Thyroid gland (tissue), 4 donors: ENCODE measurements at places on chromosomes 12 and 14. TPM values are rescaled to one million over a fixed set of nuclear protein-coding genes. Genes with fewer than 3 reads are reported as not detected.

NANOG gene
- total RNA-seq = 0.40 TPM

DNA sequence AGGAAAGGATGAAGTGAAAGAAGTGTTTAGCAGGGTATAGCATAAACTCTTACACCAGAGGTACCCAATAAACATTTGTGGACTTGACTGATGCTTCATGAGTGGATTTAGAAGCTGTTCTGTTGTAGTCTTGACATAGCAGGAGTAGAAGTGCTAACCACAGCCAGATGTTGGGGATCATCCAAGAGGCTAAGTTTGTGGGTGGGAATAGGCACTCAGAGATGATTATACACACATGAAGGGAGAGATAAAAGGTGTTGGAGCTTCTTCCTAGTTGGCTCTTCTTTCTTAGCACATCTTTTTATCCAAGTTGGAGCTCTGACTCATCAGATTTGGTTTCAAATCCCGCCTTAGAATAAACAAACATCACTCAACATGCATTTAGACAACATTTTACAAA lies 166.7 kb upstream of the E2F7 start:
- peaks cover 15% of the 10 kb centered on the region for H3K4me1 ChIP-seq
- H3K36me3 ChIP-seq = no peaks in the 10 kb centered on the region
- no peak overlapping the region for H3K4me3 ChIP-seq
- H3K27me3 ChIP-seq = no peaks in the 10 kb centered on the region

DNM1L gene
- 59.4 TPM for total RNA-seq

CLEC1B gene
- total RNA-seq = not detected

GRCh38 chr14:55297611-55298499 lies 26.6 kb downstream of the FBXO34 start:
- no peak overlapping the region for H3K4me3 ChIP-seq
- no peaks in the 10 kb centered on the region for H3K27me3 ChIP-seq
- peak; percentile 87 for DNase-seq
- no peaks in the 10 kb centered on the region for H3K36me3 ChIP-seq

GRCh38 chr14:75373616-75374015 lies 54.2 kb upstream of the JDP2 start:
- no peak for DNase-seq
- H3K36me3 ChIP-seq = no peaks in the 10 kb centered on the region

GRCh38 chr12:127108360-127109215 lies 1158.4 kb upstream of the TMEM132C start:
- DNase-seq = peak; percentile 55
- H3K36me3 ChIP-seq = no peaks in the 10 kb centered on the region
- H3K4me1 ChIP-seq = no peaks in the 10 kb centered on the region
- H3K4me3 ChIP-seq = no peak overlapping the region

- H3K4me3 ChIP-seq = no peak overlapping the region
- H3K27ac ChIP-seq = no peak overlapping the region
- H3K36me3 ChIP-seq = no peaks in the 10 kb centered on the region
- no peaks in the 10 kb centered on the region for H3K27me3 ChIP-seq
Observed at GRCh38 chr14:72547999-72548398, 345.9 kb downstream of the DPF3 start.

DNA sequence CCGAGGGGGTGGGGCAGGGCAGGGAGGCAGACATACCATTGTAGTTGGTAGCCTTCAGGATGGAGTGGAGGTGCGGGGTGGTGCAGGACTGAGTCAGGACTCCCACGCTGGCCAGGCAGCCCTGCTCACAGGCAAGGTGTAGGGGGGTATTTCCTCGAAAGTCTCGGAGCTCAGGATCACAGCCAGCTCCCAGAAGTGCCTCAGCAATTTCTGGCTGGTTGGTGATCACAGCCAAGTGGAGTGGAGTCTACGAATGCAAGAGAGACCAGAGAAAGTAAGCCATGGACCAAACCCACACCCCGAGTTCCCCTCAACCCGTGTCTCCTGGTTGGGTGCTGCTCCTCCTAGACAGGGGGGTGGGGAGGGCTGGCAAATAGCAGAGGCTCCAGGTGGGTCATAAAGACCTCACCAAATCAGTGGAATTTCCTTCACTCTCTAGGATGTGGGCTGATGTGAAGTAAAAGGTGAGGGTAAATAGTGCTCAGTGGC lies 1.4 kb downstream of the NFKBIA start:
- DNase-seq = peak; percentile 43
- no peaks in the 10 kb centered on the region for H3K27me3 ChIP-seq
- H3K4me3 ChIP-seq = peak overlapping the region; percentile 53
- peaks cover 38% of the 10 kb centered on the region for H3K36me3 ChIP-seq

DNA sequence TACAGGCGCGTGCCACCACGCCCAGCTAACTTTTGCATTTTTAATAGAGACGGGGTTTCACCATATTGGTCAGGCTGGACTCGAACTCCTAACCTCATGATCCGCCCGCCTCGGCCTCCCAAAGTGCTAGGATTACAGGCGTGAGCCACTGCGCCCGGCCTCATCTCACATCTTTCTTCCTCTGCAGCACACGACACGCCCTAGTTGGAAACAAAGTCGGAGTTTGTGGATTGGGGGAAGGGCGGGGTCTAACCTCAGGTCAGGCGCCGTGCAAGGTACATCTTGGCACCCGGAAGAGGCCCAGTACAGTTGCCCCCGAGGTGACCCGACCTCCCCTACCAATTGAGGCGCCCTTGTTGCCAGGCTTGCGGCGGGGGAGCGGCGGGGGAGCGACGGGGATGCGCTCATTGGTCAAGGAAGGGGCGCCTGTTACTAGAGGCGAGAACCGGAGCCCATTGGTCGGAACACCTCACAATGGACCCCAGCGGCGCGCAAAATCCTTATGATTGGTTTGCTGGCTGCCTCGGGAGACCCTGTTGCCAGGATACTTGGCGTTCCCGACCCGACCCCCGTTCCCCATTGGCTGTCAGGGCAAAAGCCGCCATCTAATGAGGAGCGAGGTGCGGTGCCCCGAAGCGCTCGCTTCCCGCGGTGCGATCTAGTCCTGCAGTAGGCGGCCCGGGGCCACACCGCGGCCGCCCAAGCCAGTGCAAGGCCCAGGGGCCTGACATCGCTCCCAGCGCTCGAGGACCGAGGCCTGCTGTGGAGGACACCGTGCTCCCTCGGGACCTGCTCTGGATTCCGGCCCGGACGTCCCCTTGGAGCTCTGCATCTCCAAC lies at the start of gene REC8:
Gene REC8 (plus strand): TSS at position 659 of the 839 bp plus-strand sequence. CDS start 473 bp downstream, outside the sequence.
- H3K36me3 ChIP-seq = peaks cover 3% of the 10 kb centered on the region
- no peak within 1 kb of the TSS for H3K27ac ChIP-seq
- H3K4me3 ChIP-seq = no peak within 1 kb of the TSS
- H3K4me1 ChIP-seq = peaks cover 5% of the 10 kb centered on the region

GRCh38 chr14:58789736-58790135 lies 152.0 kb downstream of the DACT1 start:
- H3K4me3 ChIP-seq = no peak overlapping the region
- no peak for DNase-seq
- peaks cover 3% of the 10 kb centered on the region for H3K4me1 ChIP-seq
- H3K27me3 ChIP-seq = no peaks in the 10 kb centered on the region
- no peak overlapping the region for H3K27ac ChIP-seq

FAM90A1 gene
- total RNA-seq = 0.39 TPM

RTL1 gene
- not detected for total RNA-seq

SMCO2 gene
- total RNA-seq = not detected

GRCh38 chr12:66050610-66051009 lies 79.9 kb downstream of the LLPH start:
- no peak overlapping the region for H3K27ac ChIP-seq
- H3K36me3 ChIP-seq = no peaks in the 10 kb centered on the region
- no peaks in the 10 kb centered on the region for H3K27me3 ChIP-seq
- H3K4me1 ChIP-seq = no peaks in the 10 kb centered on the region
